Aorta (tissue), 5 donors: ENCODE measurements at places on chromosomes 5 and 9. TPM values are rescaled to one million over a fixed set of nuclear protein-coding genes. Genes with fewer than 3 reads are reported as not detected.
A peak's percentile ranks its signal among the peaks of the same experiment; 100 is the strongest.

DNA sequence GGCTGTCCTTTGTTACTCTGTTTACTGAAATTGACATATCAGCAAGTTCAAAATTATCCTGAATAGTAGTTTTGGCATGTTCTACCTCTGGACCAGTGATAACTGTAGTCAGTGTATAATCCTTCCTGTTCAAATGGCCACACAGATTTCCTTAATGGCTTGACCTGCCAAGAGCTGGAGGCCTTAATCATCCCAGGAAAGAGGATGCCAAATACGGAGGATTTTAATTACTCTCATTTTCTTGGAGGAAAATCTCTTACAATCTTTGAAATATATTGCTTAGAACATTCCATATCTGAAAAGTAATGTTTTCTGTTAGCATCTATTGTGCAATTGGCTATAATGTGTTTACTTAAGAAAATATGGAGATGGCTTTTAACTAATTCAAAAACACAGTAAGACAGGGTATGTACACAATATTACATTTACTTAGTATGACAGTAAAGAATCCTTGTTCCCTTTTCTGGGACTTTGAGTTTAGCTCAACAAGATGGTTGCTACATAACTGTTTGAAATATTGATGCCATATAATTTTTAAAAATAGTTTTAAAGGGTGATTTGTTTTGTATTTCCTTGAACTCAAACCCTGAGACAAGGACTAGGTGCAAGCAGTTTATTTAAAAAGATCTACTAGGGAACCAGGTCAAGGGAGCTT is 68.9 kb upstream of the SELENOP start:
- no peak overlapping the region for H3K4me3 ChIP-seq
- no peak overlapping the region for H3K27ac ChIP-seq
- H3K36me3 ChIP-seq: no peaks in the 10 kb centered on the region
- no peaks in the 10 kb centered on the region for H3K27me3 ChIP-seq

DNA sequence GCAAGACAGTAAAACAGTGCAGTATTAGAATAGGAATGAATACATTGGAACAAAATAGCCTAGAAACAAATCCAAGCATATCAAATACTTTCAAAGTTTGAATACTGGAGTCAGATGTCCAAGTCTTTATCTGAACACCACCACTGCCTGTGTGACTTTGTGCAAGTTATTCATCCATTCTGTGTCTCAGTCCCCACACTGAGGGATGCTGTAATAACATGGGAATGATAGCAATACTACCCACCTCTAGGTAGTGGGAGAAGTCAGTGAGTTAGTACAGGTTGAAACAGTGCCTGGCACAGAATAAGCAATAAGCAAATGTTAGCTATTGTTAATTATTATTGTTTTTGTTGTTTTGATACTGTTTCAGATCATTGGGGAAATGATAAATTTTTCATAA is 130.9 kb downstream of the SUSD1 start:
- H3K27ac ChIP-seq: no peak overlapping the region
- no peaks in the 10 kb centered on the region for H3K36me3 ChIP-seq
- peaks cover 2% of the 10 kb centered on the region for H3K4me1 ChIP-seq
- no peaks in the 10 kb centered on the region for H3K27me3 ChIP-seq
- no peak overlapping the region for H3K4me3 ChIP-seq
- DNase-seq: no peak

GRCh38 chr9:121681404-121681803 is 30.0 kb downstream of the DAB2IP start:
- H3K27ac ChIP-seq: no peak overlapping the region
- H3K36me3 ChIP-seq: no peaks in the 10 kb centered on the region
- H3K4me3 ChIP-seq: no peak overlapping the region
- peak; percentile 20 for DNase-seq

DNA sequence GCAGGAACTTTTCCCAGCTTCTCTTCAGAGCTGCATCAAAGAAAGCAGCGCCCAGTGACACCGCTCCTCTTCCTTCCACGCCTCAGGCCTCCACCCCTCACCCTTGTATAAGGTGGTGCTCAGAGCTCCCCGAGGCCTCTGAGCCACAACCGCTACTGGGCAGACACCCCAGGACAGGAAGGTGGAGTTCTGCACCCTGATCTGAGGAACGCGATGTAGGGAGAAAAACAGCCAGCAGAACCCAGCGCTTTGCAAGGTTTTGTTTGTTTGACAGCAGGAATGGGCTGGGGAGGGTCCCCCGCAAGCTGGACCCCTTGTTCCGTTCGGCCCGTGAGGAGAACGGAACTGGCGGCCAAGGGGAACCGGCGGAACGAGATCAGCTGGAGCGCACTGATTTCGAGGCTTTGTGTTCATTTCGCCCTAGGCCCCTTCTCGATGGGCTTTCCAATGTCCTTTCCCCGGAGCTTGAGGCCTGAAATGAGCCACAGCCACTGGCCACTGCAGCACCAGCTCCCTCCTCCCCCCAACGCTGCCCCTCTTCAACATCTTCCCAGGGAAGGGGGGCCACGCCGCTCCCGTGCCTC is 4.1 kb downstream of the EDF1 start:
- H3K27ac ChIP-seq: no peak overlapping the region
- no peaks in the 10 kb centered on the region for H3K27me3 ChIP-seq
- no peaks in the 10 kb centered on the region for H3K36me3 ChIP-seq

IL3 gene
- not detected for polyA plus RNA-seq
